ENCODE measurements at places on chromosomes 5 and 9.

DNA sequence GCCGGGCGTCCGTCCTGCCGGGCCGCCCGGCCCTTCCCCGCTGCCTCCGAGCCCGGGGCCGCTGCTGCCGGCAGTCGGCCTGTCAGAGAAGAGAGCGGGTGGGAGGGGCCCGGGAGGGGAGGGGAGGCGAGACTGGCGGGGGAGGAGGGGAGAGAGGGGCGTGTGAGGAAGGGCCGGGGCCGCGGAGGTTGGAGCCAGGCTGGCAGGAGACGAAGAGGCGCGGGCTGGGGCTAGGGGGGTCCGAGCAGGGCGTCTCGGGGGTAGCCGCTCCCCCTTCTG lies 570 bp downstream of the CREBRF start:
- no peak for DNase-seq

GRCh38 chr9:126146254-126147145 lies 180.1 kb upstream of the MVB12B start:
- DNase-seq, result no peak

DNA sequence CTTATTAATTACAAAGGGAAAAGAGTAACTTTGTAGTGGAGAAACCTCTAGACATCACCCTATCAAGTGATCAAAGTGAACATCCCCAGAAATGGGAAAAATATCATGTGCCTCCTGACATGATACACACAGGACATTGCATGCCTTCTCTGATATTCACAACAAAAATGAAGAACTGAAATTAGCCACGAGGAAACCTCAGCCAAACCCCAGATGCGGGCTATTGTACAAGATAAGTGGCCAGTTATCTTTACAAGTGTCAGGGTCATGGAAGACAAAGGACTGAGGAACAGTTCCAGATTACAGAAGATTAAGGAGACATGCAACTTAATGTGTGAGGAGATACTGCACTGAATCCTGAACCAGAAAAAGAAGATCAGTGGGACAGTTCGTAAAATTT lies 23.8 kb upstream of the NPM1 start:
- no peak for DNase-seq

DNA sequence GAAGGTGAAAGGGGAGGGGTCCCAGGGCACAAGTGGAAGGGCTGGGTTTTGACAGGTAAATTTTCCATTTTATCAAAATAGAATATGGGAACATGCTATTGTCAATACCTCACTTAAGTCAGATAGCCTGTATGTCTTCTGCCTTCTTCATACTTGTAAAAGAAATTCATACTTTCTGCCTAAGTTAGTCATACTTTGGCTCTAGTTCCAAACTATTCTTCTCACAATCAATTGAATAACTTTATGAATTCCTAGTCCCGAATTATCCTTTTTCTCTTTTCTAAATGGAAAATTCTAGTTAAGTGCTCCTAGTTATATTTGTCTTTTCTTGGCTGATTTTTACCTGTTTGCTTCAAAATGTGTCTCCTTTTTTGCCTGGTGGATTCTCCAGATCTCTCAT lies 271.4 kb downstream of the CSNK1G3 start:
- DNase-seq, result no peak

DNA sequence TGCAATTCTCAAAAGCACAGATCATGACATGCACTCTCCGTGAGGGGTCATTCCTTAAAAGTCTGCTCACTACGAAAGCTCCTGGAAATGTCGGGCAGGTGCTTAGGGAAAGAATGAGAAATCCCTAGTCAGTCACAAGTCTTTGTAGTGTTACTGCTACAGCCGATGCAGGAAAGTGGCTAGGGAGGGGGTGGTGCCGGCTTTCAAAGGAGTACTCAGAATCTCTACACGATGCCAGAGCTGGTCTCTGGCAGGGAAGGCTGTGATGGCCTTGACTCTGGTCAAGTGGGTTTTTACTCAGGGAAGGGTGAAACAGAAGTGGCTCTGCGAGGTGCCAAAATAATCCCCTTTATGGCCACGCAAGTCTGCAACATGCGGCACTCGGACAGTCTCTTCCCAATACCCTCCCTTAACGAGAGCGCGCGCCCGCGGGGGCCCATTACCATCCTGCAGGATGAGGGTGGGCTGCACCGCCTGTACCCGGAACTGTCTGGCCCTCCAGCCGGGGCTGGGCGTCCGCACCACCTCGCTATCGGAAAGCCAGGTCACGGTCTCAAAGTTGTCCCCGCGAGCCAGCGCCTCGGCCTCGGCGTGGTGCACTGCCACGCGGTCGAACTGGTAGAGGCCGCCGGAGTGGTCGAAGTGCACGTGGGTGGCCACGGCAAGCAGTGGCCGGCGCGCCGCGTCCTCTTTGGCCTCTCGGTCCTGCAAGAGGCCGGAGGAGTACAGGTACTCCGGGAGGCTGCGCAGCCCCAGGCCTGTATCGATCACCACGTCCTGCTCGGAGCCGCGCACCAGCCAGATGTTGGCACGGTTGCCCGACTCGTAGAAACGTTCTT lies 956 bp downstream of the MBLAC2 start:
- DNase-seq, result no peak

DNA sequence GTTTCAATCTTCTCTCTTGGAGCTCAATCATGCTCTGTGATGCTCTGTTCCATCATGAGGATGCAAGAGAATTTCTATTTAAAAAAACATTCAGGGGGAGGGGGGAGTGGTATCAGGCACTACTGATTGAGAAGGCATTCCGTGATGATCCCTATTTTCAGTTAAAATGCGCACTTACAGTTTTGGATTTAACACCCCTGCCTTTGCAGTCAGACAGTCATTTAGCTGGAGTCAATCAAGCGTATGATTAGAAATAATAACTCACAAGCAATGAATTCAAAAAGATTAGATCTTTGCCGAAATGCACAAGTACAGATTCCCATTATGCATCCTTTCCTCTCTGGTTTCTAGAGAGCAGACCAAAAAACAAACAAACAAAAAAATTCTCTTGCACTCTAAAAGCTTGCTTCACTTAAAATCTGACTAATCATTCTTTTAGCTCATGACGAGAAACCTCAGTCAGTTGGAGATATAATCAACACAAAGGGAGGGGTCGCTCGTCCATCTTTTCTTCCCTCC lies 55.4 kb downstream of the EFNA5 start:
- no peak for DNase-seq

GRCh38 chr5:172426086-172426485 lies 28.2 kb downstream of the SH3PXD2B start:
- no peak for DNase-seq

GRCh38 chr5:160272889-160273288 lies 39.5 kb downstream of the CCNJL start:
- no peak for DNase-seq

All from esophagus squamous epithelium (tissue), 5 donors.